Dorsolateral prefrontal cortex (tissue), 122 donors: ENCODE measurements at places on chromosomes 11 and 22.

DNA sequence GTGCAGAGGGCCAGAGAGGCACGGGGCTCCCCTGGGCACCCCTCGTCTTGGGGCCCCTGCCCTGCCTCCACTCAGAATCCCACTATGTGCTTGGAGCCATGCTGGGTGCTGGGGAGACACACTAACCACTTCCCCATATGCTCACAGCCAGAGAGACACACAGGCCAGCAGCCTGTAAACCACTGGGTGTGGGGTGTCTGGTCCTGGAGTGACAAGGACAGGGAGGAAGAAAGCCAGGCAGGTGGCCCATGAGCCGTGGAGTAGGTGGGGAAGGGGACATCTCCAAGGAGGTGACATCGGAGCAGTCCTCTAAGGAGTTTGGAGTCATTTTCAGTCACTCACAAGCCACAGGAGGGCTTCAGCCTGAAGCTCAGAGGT, 58.9 kb downstream of the CDKN1C start:
- no peak for DNase-seq

- no peak for DNase-seq
Measured at GRCh38 chr11:122556605-122557004, 98.9 kb upstream of the UBASH3B start.

GRCh38 chr11:57475671-57476046, 15.3 kb downstream of the RTN4RL2 start:
- DNase-seq, result no peak

GRCh38 chr11:72775288-72776110, 18.3 kb downstream of the STARD10 start:
- no peak for DNase-seq

DNA sequence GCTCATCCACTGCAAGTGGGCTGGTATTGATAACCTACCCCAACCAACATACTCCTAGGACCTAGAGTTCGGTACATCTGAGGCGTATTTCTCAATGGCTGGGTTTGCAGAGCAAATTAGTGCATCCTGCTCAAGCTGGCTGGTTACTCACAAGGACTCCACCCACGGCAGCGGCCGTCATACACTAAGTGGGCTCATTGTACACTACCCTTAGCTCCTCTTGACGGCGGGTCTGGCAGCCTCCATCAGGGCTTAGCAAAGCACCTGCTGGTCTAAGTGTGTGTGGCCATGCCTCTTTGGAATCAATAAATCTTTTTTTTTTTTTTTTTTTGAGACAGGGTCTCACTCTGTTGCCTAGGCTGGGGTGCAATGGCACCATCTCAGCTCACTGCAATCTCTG, 20.2 kb upstream of the KCNJ11 start:
- DNase-seq, result no peak

DNA sequence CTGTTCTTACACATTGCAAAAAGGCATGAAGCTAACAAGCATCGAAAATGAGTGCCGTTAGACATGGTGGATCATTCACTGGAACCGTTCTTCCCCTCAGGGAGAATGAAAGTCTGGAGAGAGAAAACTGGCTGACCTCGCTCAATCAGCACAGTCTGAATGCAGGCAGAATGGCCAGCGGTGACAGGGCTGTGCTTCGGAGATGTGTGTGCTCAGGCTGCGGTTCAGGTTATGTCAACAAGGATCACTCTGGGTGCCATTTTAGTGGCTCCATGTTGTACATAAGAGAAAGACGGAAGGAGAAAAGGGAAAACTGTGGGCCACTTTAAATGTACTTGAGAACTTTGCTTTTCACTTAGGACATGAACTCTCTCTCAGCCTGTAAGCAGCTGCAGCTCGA, 749.8 kb upstream of the ARHGAP42 start:
- no peak for DNase-seq

DNA sequence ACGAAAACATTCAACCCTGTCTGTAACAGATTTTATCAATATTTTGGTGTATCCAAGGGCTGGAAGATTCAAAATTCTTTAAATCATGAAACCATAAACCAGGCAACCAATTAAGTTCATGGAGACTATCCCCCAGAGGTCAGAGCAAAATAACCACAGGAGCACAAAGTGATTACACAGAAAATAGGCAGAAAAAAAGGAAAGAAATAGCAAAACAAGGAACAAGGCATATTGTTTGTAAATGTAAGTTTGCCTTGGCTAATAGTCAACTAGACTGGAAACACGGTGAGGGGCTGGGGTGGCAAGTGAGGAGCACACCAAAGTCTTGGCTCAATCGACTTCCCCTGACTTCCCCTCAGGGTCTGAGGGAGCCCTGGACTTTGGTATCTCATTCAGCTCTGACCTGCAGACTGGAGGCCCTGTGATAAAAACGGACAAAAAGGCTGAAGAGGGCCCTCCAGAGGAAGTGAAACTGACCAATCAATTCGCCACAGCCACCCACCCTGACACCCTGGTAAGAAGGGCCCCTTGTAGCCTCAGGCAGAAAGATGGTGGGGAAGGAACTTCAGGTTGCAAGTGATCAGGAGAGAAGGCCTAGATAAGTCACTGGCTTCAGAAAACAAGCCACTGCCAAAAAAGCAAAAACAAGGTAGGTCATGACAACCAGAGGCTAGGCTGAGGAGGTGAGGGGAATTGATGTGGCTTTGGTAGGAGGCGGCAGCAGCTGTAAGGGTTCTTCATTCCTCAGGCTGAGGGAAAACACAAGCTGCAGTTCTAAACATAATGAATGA, 1.8 kb downstream of the SIK3 start:
- DNase-seq, result peak; percentile 60

GRCh38 chr22:43287441-43287840, 55.7 kb downstream of the SCUBE1 start:
- no peak for DNase-seq

DNA sequence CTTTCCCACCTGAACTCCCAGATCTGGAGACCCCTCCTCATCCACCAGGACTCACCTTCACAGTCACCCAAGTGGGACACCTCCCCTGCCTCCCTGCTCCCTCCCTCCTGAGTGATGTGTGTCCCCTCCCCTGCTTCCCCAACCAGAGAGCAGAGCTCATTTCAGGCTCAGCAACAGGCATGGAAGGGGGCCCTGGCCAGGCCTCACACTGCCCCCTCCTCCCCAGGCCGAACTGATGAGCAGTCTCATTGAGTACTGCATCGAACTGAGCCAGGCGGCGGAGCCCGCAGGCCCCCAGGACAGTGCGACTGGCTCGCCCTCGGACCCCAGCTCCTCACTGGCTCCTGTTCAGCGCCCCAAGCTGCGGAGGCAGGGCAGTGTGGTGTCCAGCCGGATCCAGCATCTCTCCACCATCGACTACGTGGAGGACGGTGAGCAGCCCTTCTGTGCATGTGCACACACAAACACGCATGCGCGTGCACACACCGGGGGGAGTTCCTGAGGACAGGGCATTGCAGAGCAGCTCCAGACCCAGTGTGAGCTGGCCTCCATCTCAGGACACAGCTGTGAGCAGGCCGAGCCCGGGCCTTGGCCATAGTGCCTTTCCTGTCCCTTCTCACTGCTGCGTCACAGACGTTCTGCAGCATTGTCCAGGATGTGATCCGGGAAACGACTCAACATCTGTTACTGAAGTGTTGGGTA, 17.8 kb upstream of the NEAT1 start:
- DNase-seq, result no peak

- DNase-seq, result no peak
Measured at GRCh38 chr11:33317662-33318061, 60.5 kb downstream of the HIPK3 start.

- DNase-seq, result no peak
Measured at GRCh38 chr22:30488121-30488520, 16.3 kb upstream of the SEC14L3 start.

DNA sequence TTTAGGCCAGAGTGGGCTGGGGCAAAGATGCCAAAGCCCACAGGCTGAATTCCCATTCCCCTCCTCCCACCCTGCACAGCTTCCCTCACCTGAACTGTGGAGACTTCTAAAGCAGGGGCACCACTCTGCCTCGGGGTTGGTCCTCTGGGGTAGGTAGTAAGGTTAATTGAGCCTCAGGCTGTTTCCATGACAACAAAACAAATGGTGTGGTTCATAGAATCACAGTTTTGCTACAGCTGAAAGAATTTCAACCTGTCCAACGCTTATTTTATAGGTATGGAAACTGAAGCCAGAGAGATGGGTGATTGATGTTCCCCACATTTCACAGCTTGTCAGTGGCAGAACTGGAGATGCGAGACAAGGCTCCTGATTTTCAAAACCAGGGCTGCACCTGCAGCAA, 109.5 kb downstream of the SNX19 start:
- DNase-seq, result no peak

- no peak for DNase-seq
Measured at GRCh38 chr11:126122863-126123262, 60.2 kb upstream of the CDON start.

GRCh38 chr11:113885897-113886296, 10.5 kb upstream of the USP28 start:
- DNase-seq, result no peak

DNA sequence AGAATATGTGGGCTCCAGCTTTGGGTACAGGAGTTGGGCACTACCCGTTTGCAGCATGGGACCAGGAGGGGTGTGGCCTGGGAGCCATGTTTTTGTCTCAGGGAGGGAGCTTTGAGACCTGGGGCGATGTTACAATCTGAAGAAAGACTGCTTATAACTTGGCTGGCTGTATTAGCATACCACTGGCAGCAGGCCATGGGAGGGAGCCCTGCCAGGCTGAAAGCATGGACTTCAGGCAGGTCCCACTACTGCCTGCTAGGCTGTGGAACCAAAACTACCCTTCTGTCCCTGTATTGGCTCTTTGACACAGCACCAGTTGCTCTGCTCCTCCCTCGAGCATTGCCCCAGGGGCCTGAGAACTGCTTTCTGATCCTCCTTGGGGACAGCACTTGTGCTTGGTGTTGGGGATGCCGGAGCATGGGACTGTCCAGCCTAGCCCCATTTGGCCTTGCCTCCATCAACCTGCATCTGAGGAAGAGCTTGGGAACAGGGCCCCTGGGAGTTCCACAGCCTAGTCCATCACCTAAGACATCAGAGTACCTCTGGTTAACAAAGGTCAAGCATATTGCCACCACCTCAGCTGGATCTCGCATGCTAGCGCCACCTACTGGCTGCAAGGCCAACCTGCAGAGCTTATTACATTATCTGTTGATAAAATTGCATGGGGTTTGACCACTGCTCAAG, 217.4 kb downstream of the SBF2 start:
- DNase-seq, result no peak

DNA sequence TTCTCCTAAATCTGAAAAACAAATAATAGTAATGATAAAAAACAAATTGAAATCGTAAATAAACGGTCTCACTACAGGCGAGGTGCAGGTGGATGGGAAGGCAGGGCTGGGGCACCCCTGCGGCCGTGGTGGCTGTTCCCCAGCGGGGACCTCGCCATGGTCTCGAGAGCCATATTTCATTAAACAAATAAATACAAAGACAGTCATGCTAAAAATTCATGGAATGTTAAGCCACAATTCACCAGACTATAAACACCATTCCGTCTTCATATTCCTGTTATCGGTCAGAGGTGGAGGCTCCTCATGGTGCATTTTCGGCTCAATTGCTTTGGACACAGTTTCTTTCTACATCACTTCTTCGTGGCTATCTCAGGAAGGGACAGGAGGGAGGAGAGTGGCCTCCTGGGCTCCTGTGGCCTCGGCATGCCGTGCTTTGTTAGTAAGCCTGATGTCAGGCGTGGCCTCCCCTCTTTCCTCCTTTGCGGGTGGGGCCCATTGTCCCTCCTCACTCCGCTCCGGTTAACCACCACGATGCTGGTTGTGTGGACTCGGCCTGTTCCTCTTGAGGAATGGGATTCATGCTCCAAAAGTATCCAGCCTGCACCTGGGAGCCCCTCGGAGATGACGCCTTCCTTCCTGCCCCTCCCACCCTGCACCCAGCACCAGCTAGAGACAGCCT, 16.1 kb upstream of the BRSK2 start:
- DNase-seq, result no peak

- peak; percentile 61 for DNase-seq
Measured at GRCh38 chr22:10741210-10741609, 4786.8 kb upstream of the OR11H1 start.

DNA sequence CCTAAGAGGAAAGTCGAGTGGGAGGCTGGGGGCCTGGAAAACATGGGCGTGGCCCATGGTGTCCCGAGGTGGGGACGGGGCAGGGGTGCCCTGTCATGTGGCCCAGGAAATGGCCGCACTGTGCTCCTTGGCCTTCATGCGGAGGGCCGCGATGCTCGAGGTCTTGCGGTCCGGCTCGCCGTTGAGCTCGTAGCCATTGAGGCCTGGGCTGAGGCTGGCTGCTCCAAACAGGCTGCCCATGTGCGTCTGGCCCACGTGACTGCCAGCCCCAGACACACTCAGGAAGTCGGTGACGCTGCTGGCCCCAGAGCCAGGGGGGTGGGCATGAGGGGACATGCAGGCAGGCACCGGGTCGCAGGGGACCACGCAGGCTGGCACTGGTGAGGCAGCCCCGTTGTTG, 45.2 kb downstream of the ALX4 start:
- no peak for DNase-seq

- DNase-seq, result no peak
Measured at GRCh38 chr22:27404441-27404840, 397.1 kb downstream of the MN1 start.

DNA sequence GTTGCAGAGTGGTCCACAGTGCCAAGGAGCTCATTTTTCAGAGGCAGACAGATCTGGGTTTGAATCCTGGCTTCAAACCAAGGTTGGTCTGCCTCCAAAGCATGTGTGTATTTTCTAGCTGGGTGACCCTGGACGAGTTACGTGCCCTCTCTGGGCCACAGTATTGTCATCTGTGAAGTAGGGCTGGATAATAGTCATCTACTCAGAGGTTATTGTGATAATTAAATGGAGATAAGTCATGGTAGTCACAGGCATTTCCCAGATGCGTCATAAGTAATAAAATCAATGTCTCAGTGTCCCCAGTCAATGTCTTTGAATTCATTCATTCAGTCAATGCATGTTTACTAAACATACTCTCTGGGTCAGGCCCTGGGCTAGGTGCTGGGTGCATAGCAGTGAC, 8.6 kb downstream of the OMP start:
- DNase-seq, result no peak

- DNase-seq, result peak; percentile 76
Measured at GRCh38 chr11:118194835-118195627, 18.6 kb upstream of the SCN2B start.
